ENCODE measurements at places on chromosomes 12 and 14.

GRCh38 chr14:46818147-46818546 is 166.6 kb upstream of the RPL10L start:
- DNase-seq = no peak

DNA sequence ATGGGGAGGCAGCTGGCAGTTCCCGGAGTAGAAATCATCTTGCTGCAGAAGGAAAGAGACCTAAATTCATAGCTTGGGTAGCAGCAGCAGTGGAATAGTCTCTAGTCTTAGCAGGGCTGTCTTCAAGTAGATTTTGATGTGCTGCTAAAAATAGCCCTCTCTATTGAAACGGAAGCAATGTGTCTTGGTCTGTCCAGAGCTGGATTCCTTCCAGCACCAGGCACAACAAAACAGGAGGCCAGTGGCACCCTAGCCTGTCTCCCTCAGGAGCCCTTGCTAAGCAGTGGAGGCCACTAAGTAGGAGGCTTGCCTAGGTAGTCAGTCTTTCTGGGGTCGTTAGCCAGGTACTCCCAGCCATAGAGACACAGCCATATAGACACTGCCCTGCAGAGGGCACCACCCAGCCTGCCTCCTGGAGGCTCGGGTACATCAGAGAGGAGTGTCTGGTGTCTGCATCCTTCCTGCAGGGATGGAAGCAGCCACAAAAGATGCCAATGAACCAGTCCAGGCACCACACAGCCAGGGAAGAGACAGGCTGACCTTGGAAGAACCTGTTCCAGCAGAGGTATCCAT is 97.5 kb downstream of the CRACR2A start:
- DNase-seq = peak; percentile 7

DNA sequence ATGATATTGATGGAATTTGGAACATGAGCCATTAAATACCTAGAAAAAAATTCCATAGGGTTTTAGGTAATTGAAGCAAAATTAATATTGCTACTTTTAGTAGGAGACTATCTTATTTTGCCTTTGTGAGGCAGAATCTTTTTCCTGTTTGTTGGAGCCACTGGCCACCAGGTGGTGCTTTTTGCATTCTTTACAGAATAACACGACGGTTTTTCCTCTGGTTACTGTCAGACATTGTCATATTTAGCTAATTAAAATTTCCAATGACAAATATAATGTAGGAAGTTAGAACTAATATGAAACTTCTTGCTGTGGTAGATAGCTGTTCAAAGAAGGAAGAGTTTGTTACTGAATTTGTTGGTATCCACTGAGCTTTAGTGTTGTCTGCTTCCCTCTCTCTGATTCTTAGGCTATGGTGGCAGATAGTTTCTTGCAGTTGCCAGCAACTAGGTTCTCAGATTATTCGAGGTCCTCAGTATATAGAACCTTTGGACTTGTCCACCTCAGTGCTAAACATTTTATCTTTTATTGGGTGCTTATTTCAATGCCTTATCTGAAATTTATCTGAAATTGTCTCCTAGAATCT is 25.7 kb downstream of the RAB21 start:
- peak; percentile 41 for DNase-seq

DNA sequence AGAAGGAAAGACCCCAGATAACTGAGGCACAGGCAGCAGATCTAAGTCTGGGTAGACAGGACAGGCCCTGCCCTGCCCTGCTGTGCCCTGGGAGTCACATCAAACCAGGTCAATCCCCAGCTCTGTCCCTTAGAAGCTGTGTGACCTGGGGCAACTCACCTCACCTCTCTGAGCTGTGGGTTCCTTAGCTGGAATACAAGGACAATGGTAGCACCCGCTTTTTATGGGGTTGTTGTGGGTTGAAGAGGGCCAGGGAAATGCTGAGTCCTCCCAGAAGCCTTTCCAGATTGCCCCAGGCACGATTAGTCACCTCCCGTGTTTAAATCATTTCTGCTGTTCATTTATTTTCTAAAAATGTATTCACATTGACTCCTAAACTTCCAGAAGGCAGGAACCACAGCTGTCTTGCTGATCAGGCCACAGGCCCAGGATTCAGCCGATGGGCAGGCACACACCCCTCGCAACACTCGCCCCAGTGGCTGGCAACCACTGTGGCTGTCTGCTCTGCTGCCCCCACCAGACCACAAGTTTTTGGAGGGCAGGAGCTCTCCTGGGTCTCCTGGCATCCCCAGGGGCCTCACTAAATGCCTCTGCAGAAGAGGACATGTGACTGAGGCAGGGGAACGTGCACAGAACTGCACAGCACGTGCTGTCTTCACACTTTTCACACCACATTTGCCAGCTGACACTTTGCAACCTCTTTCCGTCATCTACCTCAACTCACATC is 3.0 kb downstream of the SELPLG start:
- DNase-seq = no peak

DNA sequence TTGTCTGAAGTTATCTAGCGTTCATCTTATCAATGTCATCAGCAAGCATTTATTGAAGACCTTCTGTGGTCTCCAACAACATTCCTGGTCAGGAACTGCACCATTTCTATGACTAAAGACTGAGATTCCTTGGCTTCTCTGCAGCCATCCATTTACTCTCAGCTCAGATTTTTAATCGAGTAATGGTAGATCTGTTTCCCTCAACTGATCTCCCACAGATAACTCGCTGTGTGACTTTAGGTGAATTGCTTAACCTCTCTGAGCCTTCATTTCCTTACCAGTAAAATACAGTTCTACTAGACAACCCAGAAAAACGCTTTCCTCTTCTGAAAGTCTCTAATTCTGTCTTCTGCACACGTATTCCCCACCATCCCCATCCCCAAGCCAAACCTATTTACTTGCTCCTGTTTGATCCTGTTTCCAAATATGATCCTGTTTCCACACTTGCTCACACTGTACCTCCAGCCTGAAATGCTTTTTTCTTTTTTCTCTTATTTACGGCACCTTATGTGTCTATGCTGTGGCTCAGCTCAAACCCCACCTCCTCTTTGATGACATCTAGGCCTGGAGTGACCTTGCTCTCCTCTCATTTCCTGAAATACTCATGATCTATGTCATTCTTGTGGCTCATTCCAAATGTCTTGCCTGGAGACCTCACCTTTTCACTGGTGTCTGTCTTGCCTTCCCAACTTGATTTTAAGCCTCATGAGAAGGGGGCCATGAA is 21.8 kb downstream of the PLXNC1 start:
- no peak for DNase-seq

- no peak for DNase-seq
Measured at GRCh38 chr12:32214723-32215122, 108.1 kb downstream of the BICD1 start.

DNA sequence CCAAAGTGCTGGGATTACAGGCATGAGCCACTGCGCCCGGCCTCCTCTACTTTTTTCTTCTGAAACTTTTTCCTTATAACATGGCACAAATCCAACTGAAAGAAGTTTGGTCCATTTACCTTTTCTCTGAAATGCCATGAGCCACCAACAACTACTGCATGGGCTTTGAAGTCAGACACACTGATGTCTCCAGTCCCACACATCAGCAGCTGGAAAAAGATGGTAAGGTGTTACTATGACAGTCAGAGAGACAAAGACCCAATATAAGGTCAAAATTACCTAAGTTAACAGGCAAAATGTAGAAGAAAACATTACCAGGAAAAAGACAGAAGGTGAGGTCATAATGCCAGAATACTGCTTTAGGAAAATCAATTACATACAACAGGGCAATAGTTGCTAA is 48.2 kb downstream of the AREL1 start:
- no peak for DNase-seq

- DNase-seq = no peak
Measured at GRCh38 chr12:50639721-50640120, 124.2 kb upstream of the ATF1 start.

DNA sequence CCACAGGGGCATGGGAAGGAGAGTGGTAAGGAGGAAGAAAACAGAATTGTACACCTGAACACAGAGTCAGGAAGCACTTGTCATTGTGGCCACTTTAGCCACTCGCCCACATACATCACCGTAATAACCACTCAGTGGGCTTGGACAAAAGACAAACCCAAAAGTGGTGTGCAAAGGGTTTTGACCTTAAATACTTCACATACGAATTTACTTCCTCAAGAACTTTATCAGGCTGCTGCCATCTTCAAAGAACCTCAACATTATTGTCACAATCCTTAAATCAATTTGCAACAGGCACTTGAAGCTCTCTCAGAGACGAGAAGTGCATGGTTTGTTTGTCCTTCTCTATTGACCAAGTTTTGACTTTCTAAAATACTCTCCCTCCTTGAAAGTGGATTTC is 187.3 kb upstream of the EGLN3 start:
- DNase-seq = no peak

DNA sequence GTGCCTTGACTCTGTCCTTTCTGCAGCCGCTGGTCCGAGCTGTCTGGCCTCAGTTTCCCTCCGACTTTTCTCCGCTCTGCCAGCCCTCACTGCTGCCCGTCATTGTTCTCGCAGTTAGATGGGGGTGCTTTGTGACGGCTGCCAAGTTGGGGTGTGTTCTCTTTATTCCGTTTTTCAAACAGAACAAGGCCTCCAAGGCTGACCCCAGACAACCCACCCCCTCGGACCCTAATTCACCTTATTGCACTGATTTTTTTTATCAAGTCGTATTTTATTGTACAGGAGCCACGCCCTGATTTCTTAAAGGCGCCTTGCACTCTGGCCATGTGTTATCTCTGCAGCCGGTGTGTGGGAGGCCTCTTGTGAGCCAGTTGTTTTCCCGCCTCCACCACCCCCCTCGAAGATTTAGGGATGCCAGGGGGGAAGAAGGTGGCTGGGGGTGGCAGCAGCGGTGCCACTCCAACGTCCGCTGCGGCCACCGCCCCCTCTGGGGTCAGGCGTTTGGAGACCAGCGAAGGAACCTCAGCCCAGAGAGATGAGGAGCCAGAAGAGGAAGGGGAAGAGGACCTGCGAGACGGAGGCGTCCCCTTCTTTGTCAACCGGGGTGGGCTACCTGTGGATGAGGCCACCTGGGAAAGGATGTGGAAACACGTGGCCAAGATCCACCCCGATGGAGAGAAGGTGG is 1.3 kb downstream of the VASH1 start:
- no peak for DNase-seq

DNA sequence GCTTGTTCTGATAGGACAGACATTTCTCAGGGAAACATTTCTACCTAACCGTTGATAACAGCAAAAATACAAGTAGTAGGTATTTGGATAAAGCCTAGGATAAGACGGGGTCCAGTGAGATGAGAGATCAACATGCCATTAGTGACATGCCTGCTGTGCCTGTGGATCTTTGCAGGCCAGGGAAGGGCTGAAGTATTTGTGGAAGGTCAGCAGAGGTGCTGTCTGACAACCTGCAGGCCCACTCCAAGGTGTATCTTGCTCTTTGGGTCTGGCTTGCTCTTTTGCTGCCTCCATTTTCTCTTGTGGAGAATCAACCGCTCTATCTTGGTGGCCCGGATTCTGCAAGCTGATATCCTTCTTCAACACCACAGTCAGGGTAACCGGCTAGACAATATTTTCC is 46.7 kb downstream of the MSRB3 start:
- no peak for DNase-seq

DNA sequence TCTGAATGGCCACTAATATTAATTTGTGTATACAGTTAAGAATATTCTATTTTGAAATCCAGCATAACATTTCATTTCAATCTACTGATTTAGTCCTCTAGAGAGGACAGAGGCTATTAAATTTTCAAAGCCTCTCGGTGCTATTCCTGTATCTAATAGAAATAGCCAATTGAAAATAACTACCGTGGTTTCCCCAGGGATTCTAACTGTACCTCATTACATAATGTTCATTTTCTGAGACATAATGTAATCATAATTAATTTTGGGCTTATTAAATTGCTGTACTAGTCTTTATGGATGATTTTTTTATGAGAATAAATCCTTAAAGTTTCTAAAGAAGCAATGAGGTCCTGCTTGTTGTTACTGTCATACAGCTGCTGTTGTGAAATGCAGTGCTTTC is 38.6 kb upstream of the ACSS3 start:
- DNase-seq = no peak

- no peak for DNase-seq
Measured at GRCh38 chr14:32623300-32624093, 294.4 kb downstream of the AKAP6 start.

DNA sequence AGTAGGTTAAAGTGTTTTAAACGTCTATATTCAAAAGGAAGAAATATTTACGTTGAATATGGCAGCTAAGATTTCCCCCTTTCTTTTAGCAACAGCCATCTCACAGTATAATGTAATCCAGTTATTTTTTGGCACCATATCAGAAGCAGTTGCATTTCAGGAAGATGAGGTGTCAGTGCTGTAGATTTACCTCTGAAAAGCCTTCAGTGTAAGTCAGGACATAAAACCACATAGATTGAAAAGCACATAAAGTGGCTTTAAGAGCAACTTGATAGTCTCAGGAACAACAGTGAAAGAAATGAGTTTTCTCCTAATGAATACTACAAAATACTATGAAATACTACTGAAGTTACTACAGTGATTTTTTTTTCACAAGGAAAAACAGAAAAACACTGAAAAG is 6.9 kb downstream of the MLH3 start:
- DNase-seq = no peak

DNA sequence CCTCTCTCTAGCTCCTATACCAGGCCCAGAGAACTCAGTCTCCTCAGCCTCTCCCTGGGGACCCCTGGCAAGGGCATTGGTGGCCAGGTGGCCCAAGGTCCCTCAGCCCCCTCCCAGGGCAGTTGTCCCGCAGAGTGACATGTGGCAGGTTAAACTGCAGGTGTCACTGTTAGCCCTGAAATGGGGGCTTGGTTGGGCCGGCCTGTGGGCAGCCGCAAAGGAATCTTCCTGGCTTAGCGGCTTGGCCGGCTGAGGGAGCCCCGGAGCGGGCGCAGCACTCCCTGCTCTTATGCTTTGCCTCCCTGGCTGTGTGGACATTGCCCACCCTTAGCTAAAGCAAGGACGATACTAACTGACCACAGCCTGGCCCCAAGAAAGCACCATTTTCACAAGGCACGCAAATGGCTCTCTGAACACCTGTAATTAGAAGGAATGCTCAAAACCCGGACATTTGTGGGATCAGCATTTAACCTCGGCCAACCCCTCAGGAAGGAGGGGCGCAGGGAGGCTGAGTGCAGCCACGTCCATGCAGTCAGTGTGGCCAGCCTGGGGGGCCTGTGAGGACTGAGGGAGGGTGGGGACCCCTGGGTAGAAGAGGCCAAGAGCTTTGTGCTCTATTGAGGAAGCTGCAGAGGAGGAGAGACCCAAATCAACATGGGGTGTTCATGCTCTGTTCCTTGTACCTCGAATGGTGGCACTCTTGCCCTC is 82.2 kb downstream of the PAPOLA start:
- DNase-seq = peak; percentile 4

DNA sequence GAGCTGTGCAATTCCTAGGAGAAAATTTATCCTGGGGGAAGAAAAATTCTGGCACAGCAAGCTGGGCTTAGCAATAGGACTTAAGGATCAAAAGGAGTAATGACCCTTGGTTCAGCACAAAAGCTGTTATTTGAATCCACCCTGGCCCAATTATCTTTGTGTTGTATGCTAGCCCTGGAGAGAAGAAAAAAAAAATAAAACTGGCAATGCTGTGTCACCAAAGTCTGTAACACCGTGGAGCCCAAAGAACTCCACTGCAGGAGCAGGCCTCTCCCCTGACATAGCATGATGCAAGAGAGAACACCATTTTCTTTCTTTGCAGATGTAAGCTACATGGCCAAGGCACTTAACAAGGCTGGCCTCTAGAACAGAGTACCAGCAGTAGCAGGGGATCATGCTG is 63.0 kb upstream of the ARHGAP5 start:
- DNase-seq = no peak

All from activated CD4-positive, alpha-beta T cell treated with anti-CD3 and anti-CD28 coated beads, Interleukin-2, amount 50 U/mL, for 1 hour (primary cell).